ENCODE measurements at places on chromosomes 3 and 15.

DNA sequence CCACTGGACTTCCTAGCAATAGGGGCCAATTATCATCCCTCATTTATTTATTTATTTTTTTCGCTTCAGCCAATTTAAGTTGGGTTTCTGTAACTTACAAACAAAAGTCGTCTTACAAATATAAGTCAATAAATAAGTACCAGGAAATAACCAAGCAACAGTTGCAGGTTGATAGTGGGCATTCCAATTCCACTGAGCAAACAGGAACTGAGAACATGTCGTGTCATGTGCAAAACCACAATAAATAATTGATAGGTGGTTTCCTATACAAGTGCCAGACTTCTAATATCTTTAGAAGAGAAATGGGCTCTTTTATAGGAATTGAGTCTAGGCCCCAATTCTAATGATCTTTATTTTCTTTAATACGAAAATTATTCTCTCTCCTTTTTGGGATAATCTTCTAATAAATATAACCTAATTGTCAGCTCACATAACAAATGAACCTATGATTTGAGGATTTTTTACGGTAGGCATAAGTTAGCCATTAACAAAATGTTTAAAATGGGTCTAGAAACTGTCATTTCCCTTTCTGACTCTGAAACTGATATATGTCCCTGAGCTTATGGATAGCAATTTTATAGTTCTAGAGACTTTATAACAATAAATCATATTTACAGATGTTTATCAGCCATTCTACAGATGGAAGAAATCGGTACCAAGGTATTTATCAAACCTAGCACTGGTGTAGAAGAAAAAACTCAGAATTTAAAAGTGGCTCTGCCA lies 571.8 kb downstream of the FOXP1 start:
- peak; percentile 30 for DNase-seq

GRCh38 chr3:71050538-71051258 lies 532.8 kb downstream of the FOXP1 start:
- peak; percentile 33 for DNase-seq

- no peak for DNase-seq
These were observed 326.7 kb downstream of the NTRK3 start for GRCh38 chr15:87929841-87930240.

DNA sequence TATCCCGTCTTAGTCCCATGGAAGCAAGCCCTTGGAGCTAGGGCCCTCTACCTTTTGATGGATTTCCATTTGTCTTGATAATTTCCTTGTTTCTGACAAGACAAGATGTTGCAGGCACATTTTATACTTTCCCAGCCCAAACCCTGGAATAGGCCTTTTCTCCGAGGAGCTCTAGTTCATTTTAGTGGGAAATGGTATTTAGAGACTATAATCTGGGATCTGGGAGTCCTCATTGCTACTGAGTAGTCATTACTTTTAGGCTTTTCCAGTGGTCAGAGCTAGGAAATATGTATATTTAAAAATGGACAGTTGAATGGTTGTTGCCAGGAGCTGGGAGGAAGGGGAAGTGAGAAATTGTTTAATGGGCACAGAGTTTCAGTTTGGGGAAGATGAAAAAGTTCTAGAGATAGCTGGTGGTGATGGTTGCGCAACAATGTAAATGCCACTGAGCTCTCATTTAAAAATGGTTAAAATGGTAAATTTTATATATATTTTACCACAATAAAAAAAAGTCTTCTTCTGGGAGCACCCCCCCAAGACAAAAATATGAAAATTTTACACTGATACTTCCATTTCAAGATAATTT lies 31.6 kb downstream of the MLH1 start:
- peak; percentile 31 for DNase-seq

DNA sequence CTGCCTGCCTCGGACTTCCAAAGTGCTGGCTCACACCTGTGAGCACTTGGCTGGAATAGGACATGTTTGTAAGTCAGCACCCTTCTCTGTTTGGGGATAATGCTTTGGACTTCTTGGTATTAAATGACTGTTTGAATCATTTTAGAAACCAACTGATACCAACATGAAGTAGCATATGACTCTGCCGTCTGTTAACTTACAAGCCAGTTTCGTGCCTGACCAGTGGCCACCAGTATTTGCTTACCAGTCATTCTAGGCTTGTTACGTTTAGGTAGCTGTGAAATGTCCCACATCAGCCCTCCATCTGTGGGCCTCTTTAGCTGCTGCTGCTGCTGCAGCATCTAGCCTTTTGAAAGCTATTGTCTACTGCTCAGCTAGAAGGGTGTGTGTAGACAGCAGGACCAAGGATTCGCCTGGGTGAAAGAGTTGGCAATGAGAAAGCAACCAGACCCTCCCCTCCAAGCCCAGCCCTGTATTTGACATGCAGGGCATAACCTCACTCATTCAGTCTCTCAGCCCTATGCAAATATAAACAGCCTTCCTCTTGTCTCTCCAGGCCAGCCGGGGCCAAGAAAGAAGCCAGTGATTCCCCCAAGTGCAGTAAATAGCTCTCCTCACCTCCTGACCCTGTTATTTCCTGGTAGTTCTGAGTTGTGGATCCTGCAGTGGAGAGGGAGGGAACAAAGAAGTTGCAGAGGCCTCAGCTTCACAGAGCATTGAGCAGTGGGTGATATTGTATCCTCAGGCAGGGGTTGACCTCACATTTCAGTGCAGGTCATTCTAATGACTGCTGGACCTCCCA lies 51.0 kb downstream of the NKIRAS1 start:
- DNase-seq = no peak

Measured in hematopoietic multipotent progenitor cell treated with erythropoietin and hydrocortisone succinate and interleukin-3 and kit ligand, for 8 days (in vitro differentiated cells).